ENCODE measurements at places on chromosomes 13 and 19.

- peak; percentile 58 for DNase-seq
Measured at GRCh38 chr19:17784201-17785008, 10.5 kb upstream of the B3GNT3 start.

DNA sequence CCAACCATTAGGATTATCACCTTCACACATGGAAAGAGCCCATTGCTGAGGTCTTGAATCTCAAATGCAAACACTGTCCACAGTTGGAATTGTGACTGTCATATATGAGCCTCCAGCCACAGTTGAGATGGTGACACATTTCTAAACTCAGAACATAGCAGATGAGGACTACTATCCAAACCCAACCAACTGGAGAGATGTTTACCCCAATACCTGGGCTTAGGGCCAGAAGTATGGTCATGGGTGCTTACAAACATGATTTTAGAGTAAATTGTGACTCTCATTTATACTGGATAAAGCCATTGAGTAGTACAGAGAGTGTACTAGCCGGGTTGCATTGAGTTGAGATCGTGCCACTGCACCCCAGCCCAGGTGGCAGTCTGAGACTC lies 14.0 kb upstream of the ZNF681 start:
- no peak for DNase-seq

- no peak for DNase-seq
Measured at GRCh38 chr13:63910511-63910910, 2494.9 kb upstream of the PCDH20 start.

DNA sequence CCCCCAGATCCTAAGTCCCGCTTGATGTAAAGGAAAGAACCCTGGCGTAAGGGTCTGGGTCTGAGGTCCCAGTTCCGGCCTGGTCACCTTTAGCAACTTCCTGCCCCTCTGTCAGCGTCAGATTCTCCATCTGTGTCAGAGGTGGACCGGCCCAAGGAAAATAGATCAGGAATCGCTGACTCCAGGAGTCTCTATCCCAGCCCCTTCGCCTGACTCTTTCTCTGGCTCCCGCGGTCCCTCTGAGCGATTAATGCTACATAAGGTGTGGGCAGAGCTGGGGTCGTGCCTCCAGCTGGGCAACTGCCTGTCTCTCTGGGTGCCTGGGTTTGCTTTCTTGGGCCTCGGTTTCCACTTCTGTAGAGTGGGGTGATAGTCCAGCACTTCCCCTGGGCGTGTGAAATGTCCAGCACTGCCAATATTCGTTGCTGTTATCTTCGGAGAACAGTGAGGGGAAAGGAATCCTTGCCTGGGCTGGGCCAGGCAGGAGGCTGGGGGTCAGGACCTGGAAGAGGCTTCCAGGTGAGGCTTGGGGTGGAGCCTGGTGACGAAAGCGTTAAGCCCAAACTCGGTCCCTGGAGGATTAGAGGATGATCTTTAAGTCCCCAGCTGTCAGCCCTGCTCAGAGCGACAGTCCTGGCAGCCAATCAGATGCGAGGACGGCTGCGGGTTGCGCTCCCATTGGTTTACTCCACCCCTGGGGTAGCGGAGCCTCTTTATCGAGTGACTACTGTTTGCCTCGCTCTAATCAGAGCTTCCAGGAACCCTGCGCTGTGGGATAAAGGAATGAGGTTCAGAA lies 767 bp downstream of the ABCA7 start:
- peak; percentile 92 for DNase-seq

GRCh38 chr19:17294051-17294891 lies 9.0 kb downstream of the ABHD8 start:
- DNase-seq: no peak

GRCh38 chr19:44592451-44592890 lies 20.9 kb upstream of the IGSF23 start:
- no peak for DNase-seq

DNA sequence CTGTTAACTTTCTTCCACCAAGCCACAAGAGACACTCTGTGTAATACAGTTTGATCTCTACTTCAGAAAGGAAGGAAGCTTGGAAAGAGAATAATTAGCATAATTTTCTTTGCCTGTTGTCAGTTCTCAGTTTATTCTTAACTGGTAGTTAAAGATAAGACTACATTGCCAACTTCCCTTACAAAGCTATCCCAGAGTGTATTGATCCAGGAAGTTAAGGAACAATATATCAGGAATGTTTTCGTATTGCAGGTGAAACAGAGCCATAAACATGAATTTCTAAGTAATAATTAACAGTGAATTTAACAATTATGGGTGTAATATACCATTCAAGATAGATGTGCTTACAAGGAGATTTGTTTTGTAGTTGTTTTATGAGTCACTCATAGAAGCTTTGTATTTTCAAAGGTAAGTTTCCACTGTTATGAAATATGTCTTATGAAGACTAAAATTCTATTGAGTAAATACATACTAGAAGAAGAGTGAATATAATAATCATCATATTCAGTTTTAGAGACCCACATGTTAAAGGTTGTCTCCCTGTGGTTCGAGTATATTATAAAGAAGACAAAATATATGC lies 88.4 kb upstream of the KLF5 start:
- no peak for DNase-seq
